H4 (cell line): ENCODE measurements at places on chromosomes 7 and 10.

DNA sequence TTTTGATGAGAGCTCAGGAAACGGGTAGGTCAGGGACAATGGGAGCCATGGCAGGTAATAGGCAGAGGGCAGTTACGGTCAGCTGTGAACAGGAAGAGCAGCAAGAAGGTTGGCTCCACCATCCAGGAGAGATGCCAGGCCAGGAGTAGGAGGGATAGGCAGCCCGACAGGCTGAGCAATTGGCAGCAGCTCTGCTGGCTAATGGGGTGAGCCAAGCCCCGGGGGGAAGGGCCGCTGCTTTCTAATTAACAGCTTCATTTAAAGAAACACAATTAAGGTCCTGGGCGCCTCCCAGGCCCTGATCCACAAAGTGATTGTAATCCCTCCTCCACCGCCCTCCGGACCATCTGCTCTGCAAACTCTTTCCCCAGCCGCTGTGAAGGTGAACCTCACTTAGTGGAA is 23.7 kb downstream of the SH2B2 start:
- DNase-seq: no peak

DNA sequence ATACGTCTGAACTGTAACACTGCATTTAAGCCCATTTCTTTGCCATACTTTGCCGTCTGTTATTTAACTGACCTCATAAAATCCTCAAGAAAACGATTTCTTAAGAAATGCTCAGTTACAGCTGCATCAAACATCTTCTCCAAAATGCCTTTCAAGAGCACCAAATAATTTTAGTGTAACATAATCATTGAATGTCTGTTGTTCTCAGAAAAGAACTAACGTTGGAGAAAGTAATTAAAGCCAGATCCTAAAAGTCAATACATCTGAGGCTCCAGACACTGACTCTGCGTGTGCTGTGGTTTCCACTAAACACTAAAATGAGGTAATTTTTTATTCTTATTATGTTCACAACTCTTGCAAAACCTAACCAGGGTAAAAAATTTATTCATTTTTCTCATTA is 63.7 kb upstream of the LRRC17 start:
- DNase-seq: no peak

DNA sequence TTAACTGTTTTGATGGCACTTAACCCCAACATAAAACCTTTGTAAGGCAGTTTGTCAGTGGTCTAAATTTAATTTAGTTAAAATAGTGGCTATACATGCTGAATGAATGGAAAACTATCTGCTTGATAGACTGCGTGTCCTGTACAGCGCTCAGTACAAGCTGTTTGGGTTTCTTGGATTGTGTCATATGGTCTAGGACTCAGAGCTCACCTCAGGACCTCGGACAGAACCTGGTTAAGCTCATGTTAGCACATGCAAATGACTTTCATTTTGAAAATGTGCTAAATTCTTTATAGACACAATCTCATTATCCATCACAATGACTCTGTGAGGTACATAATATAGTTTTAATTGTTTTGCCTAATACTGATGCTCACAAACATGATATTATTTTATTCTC is 55.7 kb upstream of the RELN start:
- no peak for DNase-seq

- DNase-seq: no peak
These were observed 119.4 kb downstream of the KMT2E start for GRCh38 chr7:105133358-105133757.

- DNase-seq: no peak
These were observed 127.1 kb downstream of the NXPH1 start for GRCh38 chr7:8560501-8560900.
